GF-D8 (cell line): ENCODE measurements at places on chromosomes 6 and 20.

GRCh38 chr20:59676126-59676850 lies 71.9 kb downstream of the PHACTR3 start:
- no peak for DNase-seq

- no peak for DNase-seq
These were observed 344.1 kb upstream of the MARCKS start for GRCh38 chr6:113513086-113513485.

DNA sequence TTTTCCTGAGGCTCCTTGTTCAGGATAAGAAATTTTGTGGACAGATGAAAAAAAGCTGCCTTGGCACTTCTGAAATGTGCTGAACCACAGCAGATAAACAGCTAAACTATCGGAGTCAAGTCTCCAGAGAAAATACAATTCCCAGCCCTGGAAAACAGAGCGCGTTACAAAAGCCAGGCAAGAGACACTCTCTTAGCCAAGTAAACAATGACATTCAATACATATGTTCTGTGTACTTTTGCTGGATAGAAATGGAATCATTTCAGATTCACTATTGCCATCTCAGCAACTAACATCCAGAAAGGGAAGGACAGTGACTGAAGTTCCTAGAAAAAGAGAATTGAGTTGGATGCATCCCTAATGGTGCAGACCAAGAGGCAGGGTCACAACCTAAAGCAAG lies 196.8 kb upstream of the NRSN1 start:
- DNase-seq = no peak

GRCh38 chr20:62953839-62954703 lies 1.6 kb downstream of the SLC17A9 start:
- peak; percentile 94 for DNase-seq

GRCh38 chr6:26152226-26153101 lies 65.2 kb downstream of the HFE start:
- no peak for DNase-seq

GRCh38 chr6:113634352-113635163 lies 222.6 kb upstream of the MARCKS start:
- no peak for DNase-seq

- no peak for DNase-seq
These were observed 50.4 kb downstream of the PDE7B start for GRCh38 chr6:135901774-135902524.

DNA sequence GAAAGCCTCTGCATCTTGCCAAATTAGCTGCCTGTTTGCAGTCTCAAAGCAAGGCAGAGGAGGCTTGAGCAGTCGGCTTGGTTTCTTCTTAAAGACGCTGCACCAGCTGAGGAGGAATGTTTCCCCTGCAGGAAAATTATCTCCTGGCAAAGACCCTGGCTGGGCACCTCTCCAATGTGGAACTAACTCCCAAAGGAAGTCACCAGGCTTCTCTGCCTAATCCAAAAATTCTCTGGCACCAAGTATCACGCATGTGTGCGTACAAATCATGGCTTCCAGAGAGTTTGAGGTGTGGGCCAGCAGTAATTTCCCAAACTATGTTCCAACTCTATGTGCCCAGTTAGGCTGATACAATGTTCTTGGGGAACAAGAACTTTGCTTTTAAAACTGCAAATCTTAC lies 176.2 kb downstream of the KIF16B start:
- no peak for DNase-seq

- DNase-seq = no peak
These were observed 44.6 kb downstream of the SUN5 start for GRCh38 chr20:32959351-32960221.

DNA sequence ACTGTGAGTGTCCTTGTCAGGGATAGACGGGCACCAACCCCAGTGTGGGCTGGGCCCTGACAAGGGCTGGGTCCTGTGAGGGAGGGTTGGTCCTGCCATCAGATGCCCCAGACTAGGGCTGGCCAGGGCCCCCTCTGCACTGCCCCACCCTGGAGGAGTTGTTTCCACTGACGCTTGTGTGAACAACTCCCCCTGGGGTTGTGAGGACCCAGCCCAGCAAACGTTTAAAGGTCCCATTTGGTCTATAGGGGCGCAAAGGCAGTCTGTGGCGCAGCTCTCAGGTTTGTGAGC lies 104.1 kb downstream of the BMP7 start:
- no peak for DNase-seq

DNA sequence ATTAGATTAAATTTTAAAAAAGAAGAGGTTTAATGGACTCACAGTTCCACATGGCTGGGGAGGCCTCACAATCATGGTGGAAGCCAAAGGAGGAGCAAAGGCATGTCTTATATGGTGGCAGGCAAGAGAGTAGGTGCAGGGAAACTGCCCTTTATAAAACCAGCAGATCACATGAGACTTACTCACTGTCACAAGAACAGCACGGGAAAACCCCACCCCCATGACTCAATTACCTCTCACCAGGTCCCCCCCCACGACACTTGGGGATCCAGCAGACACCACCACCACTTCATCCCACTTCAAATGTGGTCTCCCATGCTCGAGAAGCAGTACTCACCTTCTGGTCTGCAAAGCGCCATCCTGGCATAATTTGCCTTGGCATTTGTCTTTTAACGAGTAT lies 24.6 kb downstream of the MTFR2 start:
- DNase-seq = no peak

GRCh38 chr20:59835448-59836395 lies 97.7 kb downstream of the SYCP2 start:
- DNase-seq = no peak

- DNase-seq = no peak
These were observed 11.2 kb downstream of the KIZ start for GRCh38 chr20:21137078-21137477.

DNA sequence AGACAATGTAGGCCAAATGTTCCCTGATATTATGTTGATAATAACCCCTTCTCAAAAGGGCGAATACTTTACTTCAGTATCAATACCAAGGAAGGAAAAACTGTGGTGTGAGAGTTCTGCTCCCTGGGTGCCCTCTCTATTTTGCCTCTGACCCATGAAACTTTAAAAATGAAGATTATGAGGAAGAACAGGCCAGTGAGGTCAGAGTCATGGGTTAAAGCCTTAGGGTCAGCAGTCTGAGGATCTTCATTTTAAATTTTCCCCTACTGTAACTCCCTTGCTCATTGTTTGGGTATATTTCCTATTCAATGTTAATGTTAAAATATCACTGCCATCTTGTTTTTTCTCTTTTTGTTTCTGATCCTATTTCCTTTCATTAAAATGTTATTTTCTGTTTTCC lies 47.9 kb downstream of the PRKN start:
- no peak for DNase-seq

- DNase-seq = no peak
These were observed 120.1 kb downstream of the IRF4 start for GRCh38 chr6:511488-512137.

DNA sequence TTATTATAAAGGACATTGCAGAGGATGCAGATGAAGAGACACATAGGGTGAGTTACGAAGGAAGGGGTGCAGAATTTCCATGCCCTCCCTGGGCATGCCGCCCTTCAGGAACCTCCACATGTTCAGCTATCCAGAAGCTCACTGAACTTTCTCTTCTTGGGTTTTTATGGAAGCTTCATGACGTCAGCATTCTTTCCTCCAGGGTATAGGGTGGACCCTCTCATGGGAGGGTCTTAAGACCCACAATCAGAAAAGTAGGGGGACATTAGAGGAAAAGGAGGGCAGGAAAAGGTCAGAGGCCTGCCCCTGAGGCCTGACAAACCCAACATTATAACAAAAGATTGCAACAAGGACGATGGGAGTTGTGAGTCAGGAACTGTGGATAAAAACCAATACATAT lies 14.6 kb upstream of the DCBLD1 start:
- DNase-seq = no peak

DNA sequence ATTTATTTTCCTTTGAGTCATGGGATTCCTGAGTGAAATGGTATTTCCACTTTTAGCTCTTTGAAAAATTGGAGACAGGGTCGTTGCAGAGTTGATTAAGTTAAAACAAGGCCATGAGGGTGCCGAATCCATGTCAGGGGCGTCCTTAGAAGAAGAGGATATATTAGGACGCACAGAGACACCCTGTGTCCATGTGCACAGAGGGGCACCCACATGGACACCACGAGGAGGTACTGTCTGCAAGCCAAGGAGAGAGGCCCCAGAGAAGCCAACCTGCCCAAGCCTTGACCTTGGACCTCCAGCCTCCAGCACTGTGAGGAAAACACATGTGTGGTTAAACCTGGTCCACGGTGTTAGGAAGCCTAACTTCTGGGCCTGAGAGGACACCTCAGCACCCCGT lies 113.9 kb upstream of the THBS2 start:
- DNase-seq = no peak

GRCh38 chr20:24108581-24108980 lies 120.0 kb upstream of the GGTLC1 start:
- DNase-seq = no peak

- no peak for DNase-seq
These were observed 18.5 kb downstream of the FRMD1 start for GRCh38 chr6:168060521-168060931.

GRCh38 chr6:34485321-34486060 lies 19.6 kb downstream of the PACSIN1 start:
- no peak for DNase-seq

- no peak for DNase-seq
These were observed 56.9 kb downstream of the LY86 start for GRCh38 chr6:6645261-6645917.
